ENCODE measurements at places on chromosomes 6 and 20.

DNA sequence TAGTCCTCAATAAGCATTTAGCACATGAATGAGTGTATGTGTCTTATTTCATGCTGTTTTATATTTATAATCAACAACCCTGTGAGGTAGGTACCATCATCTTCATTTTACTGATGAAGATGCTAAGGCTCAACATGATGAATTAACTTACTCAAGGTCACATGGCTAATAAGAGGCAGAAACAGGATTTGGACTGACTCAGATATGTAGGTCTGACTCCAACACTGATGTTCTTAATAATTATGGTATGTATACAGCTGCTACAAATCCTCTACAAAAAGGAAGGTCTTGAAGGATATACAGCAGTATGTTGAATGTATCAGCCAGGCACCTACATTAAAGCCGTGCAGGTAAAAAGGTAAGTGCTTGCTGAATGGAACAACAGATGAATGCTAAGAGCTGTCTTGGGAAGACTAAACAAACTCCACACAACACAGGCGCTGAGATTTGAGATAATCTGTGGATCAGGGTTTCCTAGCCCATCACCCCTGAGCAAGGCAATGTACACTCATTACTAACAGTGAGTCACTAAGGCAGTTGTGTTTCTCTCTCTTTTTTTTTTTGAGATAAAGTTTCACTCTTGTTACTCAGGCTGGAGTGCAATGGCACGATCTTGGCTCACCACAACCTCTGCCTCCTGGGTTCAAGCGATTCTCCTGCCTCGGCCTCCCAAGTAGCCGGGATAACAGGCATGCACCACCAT, 31.9 kb downstream of the TTI1 start:
- no peak for DNase-seq

DNA sequence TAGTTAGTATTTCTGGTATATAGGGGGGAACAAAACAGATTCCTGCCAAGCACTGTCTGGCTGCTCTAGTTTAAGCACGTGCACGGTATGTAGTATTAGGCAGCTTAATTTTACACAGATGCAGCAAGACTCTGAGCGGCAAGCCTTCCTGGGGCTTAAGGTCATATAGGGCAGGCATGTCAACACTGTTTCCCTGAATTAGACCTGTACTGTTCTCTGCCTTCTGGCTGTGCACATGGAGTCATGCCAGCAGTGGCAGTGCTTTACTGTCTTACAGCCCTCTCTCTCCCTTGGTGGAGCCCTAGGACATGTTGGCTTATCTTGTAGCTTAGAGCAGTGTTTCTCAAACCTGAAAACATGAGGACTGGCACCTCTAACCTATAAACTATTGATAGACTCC, 56.6 kb downstream of the PHF20 start:
- no peak for DNase-seq

- DNase-seq: no peak
Measured at GRCh38 chr6:24428615-24429014, 25.9 kb downstream of the MRS2 start.

DNA sequence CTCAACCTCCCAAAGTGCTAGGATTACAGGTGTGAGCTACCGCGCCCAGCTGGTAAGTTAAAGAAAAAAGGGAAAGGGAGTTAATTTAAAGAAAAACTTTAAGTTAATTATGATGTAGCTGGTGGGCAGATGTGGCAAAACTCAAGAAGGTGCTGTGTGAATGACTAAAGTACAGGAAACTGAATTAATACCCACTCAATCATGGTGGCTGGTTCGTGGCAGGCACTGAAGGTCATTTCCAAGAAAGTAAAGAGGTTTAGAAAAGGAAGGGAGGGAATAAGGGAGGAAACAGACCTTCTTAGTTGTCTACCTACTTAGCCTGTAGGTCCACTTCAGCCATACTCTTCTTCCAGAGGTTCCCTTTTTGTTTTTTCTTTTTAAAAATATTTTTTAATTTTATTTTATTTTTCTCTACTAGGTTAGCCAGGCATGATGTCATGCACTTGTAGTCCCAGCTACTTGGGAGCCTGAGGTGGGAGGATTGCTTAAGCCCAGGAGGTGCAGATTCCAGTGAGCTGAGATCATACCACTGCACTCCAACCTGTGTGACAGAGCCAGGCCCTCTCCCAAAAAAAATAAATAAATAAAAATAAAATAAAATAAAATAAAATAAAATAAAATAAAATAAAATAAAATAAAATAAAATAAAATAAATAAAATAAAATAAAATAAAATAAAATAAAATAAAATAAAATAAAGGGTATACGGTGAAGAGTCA, 11.9 kb upstream of the TGM3 start:
- no peak for DNase-seq

GRCh38 chr20:34385464-34385863, 22.4 kb downstream of the ITCH start:
- DNase-seq: no peak

- no peak for DNase-seq
Measured at GRCh38 chr6:152372945-152373344, 264.2 kb downstream of the SYNE1 start.
